ENCODE measurements at places on chromosomes 12 and 14. TPM values are rescaled to one million over a fixed set of nuclear protein-coding genes. Genes with fewer than 3 reads are reported as not detected.

Gene NT5DC3
- 1.6 TPM for total RNA-seq

Gene CLEC4D
- 0.33 TPM for total RNA-seq

Gene PGF
- 7.0 TPM for total RNA-seq

Gene AQP2
- 0.05 TPM for total RNA-seq

Gene KRT83
- 0.33 TPM for total RNA-seq

Gene WIF1
- total RNA-seq, result 0.38 TPM

Gene TPH2
- total RNA-seq, result not detected

Gene NRIP2
- 2.3 TPM for total RNA-seq

- DNase-seq, result no peak
These were observed 21.3 kb upstream of the RBM19 start for GRCh38 chr12:113987261-113988063.

GRCh38 chr12:3135522-3136461, 58.6 kb downstream of the TSPAN9 start:
- peak; percentile 44 for DNase-seq

DNA sequence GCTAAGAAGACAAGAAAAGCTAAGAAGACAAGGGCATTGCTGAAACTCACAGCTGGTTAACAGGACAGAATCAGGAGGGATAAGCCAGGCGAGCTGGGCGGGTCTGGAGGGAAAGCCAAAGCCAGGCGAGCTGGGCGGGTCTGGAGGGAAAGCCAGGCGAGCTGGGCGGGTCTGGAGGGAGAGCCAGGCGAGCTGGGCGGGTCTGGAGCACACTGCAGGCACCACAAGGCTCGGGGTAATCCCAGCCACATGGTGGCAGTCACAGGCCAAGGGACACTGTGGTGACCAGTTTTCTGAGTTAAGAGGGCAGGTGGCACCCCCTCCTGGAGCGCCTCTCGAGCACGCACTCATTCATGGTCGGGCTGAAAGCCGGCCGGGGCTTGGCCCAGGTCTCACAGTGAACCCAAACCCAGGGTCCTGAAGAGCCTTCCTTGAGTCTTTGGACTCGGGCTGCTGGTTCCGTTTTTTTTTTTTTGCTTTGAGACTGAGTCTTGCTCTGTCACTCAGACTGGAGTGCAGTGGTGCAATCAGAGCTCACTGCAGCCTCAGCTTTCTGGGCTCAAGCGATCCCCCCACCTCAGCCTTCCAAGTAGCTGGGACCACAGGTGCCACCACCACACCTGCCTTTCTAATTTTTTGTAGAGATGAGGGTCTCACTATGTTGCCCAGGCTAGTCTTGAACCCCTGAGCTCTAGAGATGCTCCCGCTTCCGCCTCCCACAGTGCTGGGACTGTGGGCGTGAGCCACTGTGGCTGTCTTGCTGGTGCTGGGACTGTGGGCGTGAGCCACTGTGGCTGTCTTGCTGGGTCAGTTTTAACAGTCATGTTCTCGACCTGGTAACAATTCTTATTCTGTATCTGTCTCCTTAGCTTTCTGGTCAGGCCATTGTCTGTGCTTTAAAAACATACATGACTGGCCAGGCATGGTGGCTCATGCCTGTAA, 40.2 kb downstream of the HSP90AA1 start:
- no peak for DNase-seq

GRCh38 chr14:89617481-89618329, 200.7 kb upstream of the FOXN3 start:
- no peak for DNase-seq

- DNase-seq, result no peak
These were observed 572 bp downstream of the EFS start for GRCh38 chr14:23364164-23365035.

DNA sequence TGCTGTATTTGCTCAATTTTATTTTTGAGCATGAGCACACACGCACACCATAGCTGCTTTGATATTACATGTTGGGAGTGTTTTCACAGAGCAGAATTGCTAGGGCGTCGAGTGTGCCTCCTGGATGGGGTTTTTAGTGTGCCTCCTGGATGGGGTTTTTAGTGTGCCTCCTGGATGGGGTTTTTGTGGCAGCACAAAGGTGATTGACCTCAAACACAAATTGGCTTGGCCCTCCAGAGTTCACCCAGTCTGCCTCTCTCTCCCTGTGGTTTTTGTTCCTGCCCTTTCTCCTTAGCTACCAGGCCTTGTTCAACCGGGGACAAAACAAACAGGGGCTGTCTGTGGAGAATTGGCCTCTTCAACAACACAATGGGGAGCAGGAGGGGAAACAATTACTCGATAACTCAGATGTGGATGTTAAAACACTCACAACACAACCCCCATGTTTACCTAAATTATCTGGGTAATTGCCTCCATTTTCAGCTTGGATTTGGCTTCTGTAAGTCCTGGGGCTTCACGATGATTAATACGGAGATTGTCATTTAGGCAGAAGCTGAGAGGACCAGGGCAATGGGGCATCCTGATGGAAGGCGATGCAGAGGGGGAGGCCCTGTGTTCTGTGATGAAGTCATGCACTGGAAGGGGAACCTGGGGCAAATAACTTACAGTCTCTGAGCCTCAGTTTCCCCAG, 26.9 kb downstream of the TBX3 start:
- DNase-seq, result no peak

DNA sequence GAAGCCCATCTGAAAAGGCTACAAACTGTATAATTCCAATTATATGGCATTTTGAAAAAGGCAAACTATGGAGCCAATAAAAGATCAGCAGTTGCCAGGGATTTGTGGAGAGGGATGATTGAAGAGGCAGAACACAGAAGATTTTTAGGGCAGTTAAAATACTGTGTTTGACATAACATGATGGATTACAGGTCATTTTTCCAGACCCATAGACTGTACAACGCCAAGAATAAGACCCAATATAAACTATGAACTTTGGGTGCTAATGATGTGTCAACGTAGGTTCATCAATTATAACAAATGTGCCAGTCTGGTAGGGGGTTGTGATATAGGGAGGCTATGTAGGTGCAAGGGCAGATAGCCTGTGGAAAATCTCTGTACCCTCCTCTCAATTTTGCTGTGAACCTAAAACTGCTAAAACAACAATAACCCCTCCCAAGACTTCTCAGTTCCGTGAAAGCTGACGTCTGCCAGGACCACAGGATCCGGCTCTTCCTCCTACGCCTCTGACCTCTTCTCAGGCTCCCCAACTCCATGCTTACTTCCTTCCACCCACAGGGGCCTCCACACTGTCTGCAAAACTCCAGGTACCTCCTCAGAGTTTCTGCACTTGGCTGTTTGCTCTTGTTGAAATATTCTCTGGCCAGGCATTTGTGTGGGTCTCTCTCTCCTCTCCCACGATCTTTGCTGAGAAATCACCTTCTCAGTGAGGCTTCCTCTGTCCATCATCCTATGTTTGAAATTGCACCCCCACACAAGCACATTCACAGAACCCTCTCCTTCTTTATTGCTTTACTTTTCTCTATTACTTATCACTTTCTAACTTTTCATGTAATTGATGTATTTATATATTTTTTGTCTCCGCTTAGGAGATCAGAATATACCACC, 131.4 kb downstream of the BBS10 start:
- DNase-seq, result no peak

GRCh38 chr12:10184261-10184843, 5.5 kb downstream of the TMEM52B start:
- DNase-seq, result no peak

- DNase-seq, result no peak
These were observed 119.5 kb upstream of the PMCH start for GRCh38 chr12:102317155-102317554.

DNA sequence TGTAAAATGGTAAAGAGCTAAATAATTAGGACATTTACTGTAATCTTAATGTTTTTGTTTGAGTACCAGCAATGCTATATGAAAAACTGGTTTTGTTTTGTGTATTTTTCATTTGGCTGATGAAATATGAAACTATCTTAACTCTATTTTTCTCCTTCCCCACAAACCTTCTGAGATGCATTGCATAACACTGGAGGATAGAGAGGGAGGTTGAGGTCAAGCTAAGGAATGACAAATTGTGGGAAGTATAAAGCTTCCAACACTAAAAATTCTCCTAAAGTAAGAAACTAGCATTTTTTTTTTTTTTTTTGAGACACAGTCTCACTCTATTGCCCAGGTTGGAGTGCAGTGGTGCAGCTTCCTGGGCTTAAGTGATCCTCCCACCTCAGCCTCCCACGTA, 31.5 kb upstream of the SRP54 start:
- no peak for DNase-seq

- DNase-seq, result no peak
These were observed 28.5 kb downstream of the CPM start for GRCh38 chr12:68904351-68904962.

DNA sequence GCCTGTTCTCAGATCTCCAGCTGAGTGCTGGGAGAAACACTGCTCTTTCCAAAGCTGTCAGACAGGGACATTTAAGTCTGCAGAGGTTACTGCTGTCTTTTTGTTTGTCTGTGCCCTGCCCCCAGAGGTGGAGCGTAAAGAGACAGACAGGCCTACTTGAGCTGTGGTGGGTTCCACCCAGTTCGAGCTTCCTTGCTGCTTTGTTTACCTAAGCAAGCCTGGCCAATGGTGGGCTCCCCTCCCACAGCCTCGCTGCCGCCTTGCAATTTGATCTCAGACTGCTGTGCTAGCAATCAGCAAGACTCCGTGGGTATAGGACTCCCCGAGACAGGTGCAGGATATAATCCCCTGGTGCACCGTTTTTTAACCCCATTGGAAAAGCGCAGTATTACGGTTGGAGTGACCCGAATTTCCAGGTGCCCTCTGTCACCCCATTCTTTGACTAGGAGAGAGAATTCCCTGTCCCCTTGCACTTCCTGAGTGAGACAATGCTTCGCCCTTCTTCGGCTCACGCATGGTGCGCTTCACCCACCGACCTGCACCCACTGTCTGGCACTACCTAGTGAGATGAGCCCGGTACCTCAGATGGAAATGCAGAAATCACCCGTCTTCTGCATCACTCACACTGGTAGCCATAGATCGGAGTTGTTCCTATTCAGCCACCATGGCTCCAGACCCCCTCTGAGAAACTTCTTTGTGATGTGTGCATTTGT, 650.3 kb upstream of the ALG10B start:
- DNase-seq, result no peak

- no peak for DNase-seq
These were observed 232.2 kb upstream of the PLEKHG7 start for GRCh38 chr12:92470608-92471021.

GRCh38 chr12:124458992-124459851, 108.2 kb downstream of the NCOR2 start:
- DNase-seq, result no peak

DNA sequence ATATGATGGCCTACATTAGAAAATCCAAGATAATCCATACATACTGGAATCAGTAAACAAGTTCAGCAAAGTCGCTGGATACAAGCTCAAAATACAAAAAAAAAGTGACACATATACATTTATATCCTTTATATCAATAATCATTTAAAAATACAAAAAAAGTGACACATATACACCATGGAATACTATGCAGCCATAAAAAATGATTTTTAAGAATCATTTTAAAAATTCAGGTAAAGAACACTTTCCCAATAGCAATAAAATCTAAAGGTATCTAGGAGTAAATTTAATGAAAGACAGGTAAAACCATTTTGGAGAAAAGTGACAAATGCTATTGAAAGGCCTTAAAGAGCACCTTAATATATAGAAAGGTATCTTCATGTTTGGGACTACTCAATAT, 111.9 kb downstream of the NTN4 start:
- no peak for DNase-seq

GRCh38 chr12:56258068-56258819, at the start of gene ANKRD52:
Gene ANKRD52 (minus strand): TSS chr12:56258384. CDS start chr12:56258269, 115 bp downstream.
- peak; percentile 90 for DNase-seq

DNA sequence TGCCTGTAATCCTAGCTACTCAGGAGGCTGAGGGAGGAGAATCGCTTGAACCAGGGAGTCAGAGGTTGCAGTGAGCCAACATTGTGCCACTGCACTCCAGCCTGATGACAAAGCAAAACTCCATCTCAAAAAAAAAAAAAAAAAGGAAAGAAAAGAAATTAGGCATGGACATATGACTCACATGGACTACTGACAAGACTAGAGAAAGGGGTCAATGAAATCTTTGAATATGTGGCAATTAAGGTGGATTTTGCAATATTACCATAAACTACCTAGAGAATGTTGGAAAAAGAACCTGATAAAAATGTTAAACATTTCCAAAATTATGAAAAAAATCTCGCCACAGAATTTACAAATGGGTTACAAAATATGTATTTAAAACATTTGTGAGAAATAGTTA, 873.6 kb downstream of the C12orf50 start:
- DNase-seq, result no peak

DNA sequence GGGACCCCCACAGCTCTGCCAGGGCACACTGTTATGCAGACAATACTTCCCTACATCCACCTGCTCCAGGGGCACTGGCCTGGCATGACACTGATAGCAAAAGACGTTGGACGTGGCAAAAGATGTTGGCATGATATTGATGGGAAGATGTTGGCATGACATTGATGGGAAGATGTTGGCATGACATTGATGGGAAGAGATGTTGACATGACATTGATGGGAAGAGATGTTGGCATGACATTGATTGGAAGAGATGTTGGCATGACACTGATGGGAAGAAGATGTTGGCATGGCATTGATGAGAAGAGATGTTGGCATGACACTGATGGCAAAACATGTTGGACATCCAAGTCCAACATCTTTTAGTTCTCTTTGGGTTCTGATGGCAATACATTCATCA, 11.4 kb upstream of the DEGS2 start:
- no peak for DNase-seq

DNA sequence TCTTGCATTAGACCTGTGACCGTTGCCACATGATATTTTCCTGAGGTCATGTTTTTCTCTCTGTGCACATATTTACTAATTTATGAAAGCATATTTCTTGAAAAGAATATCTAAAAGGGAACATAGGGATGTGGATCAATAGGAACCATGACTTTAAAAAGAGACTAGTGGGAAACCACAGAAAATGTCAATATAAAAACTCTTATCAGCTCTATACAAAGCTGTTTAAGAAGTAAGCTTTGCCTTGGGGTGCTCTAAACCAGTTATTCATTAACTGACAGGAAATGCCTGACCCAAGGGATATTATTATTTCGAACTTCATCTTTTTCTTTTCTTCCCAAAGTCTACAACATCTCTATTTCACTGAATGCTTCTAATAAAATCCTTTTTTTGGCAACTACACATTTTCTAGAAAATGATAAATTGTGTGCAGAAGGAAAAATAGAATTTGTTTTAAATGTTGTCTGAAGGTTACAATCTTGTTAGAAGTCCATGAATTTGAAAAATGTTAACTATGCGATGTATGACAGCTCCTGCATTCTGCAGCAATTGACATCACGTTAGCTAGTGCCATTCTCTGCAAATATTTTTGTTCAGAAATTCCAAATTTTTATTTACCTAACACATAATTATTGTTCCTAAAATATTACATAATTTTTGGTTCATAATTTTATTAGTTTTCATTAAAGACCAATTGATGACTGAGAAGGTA, 345.0 kb downstream of the SLC16A7 start:
- DNase-seq, result no peak

DNA sequence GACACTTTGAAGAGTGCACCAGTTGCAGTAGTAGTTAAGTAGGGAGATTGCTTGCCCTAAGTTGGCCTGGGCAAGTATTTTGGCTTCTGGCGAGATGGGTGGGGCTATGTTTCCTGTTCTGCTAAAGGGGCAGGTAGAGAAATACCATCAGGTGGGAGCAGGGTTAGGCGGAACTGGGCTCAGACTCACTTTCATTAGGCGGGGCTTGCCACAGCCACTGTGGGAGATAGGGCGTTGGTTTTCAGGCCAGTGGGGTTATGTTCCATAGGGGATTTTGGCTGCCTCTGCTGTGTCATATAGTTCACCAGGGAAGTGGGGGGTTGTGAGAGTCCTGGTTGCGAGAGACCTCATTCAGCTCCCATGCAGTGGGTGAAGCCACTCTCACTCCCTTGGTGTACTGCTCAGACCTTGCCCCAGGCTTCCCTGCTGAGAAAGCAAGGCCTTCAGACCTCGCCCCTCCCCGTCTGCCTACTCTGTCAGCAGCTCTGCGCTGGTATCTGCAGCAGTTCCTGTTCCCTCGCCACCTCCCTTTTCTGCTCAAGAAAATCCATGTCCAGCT, 43.3 kb downstream of the AEBP2 start:
- DNase-seq, result peak; percentile 4
